ENCODE measurements at places on chromosomes 4 and X.

- no peak for DNase-seq
Measured at GRCh38 chr4:165312506-165312905, 15.0 kb upstream of the MSMO1 start.

DNA sequence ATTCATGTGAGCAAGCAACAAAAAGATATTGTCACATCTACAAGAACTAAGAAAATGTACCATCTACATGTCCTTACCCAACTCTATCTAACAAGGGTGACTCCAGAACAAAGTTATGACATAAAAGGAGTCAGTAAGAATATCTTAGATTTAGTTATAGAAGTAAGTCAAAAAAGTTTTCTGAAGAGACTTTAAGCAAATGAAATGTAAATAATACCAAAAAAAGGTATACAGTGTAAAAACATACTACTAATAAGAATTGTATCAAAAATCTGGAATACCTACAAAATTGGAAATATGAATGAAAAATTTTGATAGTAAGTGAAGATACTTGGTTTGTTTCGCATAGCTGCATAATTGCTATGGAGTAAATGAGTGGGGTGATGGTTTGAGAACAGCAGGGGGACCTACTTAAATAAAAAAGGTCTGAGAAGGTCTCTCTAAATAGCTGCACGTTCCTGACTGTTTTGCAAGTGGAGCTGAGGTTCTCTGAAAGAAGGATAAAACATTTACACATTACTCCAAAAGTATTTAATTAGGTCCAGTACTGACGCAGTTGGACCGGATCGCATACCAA, 51.0 kb upstream of the ENPP6 start:
- DNase-seq: no peak

GRCh38 chr4:88752754-88753153, 55.1 kb upstream of the NAP1L5 start:
- no peak for DNase-seq

DNA sequence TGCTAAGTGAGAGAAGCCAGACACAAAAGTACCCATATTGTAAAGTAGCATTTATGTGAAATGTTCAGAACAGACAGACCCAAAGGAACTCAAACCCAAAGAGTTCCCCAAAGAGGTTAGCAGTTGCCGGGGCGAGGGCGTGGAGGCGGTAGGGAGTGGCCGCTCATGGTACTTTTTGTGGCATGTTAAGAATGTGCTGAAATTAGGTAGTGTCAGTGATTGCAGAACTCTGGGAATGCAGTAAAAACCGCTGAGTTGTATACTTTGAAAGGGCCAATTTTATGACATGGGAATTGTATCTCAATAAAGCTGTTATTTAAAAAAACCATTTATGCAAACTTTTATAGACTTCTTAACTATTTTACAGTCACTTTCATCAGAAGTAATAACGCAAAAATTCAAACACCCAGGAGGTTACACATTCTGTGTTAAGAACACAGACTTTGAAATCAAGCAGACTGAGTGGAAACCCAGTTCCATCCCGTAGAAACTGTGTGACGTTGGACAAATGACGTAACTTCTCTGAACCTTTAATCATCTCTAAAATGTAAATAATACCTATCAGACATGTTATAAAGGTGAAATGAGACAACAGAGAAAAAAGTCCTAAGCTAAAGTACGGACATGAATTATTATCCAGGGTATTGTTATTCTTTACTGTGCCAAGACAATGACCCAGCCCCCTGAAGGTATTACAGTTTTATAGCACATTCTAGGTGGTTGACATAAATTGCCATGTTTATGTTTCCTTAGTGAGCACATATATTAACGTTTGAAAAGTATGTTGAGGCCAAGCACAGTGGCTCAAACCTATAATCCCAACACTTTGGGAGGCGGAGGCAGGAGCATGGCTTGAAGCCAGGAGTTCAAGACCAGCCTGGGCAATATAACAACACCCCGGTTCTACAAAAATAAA, 19.7 kb downstream of the ZFP42 start:
- no peak for DNase-seq
